ENCODE measurements at places on chromosomes 2 and 18. TPM values are rescaled to one million over a fixed set of nuclear protein-coding genes. Genes with fewer than 3 reads are reported as not detected.

DNA sequence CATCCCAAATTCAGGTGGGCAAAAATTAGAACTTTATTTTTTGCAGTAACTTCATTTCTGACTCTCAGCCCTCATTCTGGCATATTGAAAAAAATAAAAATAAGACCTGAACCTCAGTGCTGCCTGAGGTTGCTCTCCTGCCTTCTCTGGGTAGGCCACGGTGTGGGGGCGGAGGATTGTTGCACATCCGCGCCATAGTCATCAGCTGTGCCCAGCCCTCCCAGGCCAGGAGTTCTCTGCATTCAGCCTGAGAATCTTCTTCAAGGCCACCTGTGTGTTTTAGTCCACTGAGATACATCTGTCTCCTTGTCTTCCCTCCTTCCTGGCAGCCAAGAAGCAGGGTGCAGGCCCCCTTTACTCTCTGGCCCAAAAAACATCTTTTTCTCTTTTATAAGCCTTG, 94.7 kb downstream of the ARMC9 start:
- no peaks in the 10 kb centered on the region for H3K4me1 ChIP-seq
- peak; percentile 4 for DNase-seq
- H3K4me3 ChIP-seq = no peak overlapping the region
- H3K36me3 ChIP-seq = no peaks in the 10 kb centered on the region

GRCh38 chr2:100141906-100142305, 484 bp downstream of the AFF3 start:
- H3K4me3 ChIP-seq = peak overlapping the region; percentile 80
- DNase-seq = no peak
- peak overlapping the region; percentile 80 for H3K27ac ChIP-seq
- peaks cover 7% of the 10 kb centered on the region for H3K36me3 ChIP-seq
- H3K27me3 ChIP-seq = peaks cover 13% of the 10 kb centered on the region
- peaks cover 49% of the 10 kb centered on the region for H3K4me1 ChIP-seq

DNA sequence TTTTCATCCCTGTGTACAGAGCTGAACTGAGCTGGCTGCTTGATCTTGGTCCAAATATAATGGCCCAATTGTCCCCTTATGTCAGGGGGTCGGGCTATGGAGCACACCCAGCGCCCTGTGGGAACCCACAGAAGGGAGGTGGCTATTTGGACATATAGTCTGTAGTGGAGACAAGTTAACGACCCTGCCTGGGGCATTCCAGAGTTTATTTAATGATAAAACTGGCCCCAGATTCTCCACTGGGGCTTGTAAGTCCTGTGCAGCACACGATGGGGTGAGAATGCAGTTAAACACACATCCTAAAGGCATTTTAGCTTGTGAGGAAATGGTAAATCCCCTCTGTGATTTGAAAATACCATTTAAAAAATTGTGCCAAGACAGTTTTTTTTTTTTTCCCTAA, 72.9 kb downstream of the QPCT start:
- H3K27ac ChIP-seq = no peak overlapping the region
- peaks cover 7% of the 10 kb centered on the region for H3K4me1 ChIP-seq
- no peak for DNase-seq

- no peaks in the 10 kb centered on the region for H3K27me3 ChIP-seq
- DNase-seq = no peak
- peaks cover 36% of the 10 kb centered on the region for H3K36me3 ChIP-seq
- H3K4me1 ChIP-seq = peaks cover 22% of the 10 kb centered on the region
These were observed 35.9 kb upstream of the MCFD2 start for GRCh38 chr2:46951290-46952064.

- no peak for DNase-seq
- H3K27ac ChIP-seq = no peak overlapping the region
- H3K4me3 ChIP-seq = no peak overlapping the region
- peaks cover 14% of the 10 kb centered on the region for H3K36me3 ChIP-seq
- no peaks in the 10 kb centered on the region for H3K27me3 ChIP-seq
- H3K4me1 ChIP-seq = peaks cover 2% of the 10 kb centered on the region
These were observed 57.5 kb downstream of the MIB1 start for GRCh38 chr18:21798126-21798525.

DNA sequence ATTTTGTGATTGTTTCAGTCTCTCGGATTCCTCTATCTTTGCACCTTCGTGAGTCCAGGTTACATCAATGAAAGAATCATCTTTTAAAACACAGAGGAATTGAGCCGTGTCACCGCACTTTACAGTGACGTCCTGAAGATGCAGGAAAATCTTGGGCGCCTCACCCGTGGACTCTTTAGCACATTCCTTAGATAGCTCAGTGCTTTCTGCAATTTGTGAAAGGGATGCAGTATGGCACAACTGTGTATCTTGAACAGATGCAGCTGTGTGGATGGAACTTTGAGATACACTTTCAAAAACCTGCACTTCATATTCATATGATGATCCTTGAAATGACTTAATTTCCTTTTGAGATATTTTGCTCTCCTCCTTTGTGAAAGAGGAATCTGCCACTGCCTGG, 50.9 kb downstream of the TTN start:
- H3K4me3 ChIP-seq = no peak overlapping the region
- DNase-seq = no peak
- no peaks in the 10 kb centered on the region for H3K4me1 ChIP-seq
- no peaks in the 10 kb centered on the region for H3K27me3 ChIP-seq

DNA sequence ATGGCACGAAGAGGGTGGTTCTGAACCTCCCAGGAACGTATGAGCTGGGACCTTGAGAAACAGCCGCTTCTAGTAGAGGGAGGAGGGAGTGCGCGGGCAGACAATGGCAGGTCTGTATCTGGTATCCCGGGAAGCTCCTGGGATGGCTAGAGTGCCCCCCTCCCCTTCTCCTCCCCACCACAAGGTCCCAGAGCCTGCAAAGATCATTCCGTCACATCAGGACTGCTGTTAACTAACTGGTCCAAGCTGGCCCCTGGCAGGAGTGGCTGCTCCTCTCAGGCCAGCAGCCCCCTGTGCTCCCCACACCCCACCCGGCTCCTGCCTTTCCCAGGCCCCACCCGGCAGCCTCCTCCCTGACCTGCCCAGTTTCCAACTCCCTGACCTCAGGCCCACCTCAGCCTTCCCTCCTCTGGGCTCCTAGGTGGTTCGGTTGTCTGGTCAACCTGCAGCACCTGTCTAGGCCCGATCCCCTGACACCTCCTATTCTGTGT, 75.0 kb downstream of the TPO start:
- no peaks in the 10 kb centered on the region for H3K36me3 ChIP-seq
- H3K4me3 ChIP-seq = no peak overlapping the region
- no peaks in the 10 kb centered on the region for H3K4me1 ChIP-seq
- H3K27ac ChIP-seq = no peak overlapping the region

- H3K36me3 ChIP-seq = no peaks in the 10 kb centered on the region
- no peak overlapping the region for H3K4me3 ChIP-seq
- H3K27ac ChIP-seq = no peak overlapping the region
- H3K4me1 ChIP-seq = peaks cover 2% of the 10 kb centered on the region
- H3K27me3 ChIP-seq = no peaks in the 10 kb centered on the region
These were observed 311.6 kb upstream of the NRP2 start for GRCh38 chr2:205370726-205371125.

DNA sequence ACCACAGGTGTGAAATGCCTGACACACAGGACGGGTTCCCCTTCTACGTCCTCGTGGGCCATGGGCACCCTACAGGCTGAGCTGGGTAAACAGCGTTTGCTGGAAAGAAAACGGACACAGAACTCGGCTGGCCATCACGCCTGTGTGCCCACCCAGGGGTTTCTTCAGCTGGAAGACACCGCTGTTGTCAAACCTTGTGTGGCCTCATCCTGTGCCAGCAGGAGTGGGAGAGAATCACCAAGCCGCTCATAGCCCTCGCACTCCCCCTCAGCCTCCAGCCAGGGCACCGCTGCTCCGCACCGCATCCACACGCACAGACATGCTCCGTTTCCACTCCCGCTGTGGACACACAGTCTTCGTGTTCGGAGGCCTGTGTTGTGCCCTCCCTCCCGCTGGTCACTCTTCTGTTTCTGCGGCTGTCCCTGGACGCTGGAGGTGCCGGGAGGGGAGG, 161.4 kb downstream of the PXDN start:
- no peak overlapping the region for H3K27ac ChIP-seq
- H3K4me3 ChIP-seq = no peak overlapping the region
- H3K27me3 ChIP-seq = peaks cover 21% of the 10 kb centered on the region
- H3K4me1 ChIP-seq = no peaks in the 10 kb centered on the region
- DNase-seq = no peak

- H3K4me3 ChIP-seq = no peak overlapping the region
- no peak overlapping the region for H3K27ac ChIP-seq
- H3K4me1 ChIP-seq = no peaks in the 10 kb centered on the region
- no peak for DNase-seq
These were observed 13.1 kb downstream of the CYRIA start for GRCh38 chr2:16652296-16653082.

Gene EVA1A
- total RNA-seq = 0.36 TPM

Gene RTN4
- 86.5 TPM for total RNA-seq

Gene OXER1
- total RNA-seq = not detected

Gene VAPA
- 172 TPM for total RNA-seq
